ENCODE measurements at places on chromosomes 13 and 19. TPM values are rescaled to one million over a fixed set of nuclear protein-coding genes. Genes with fewer than 3 reads are reported as not detected.

GRCh38 chr19:35216833-35217648, 11.5 kb downstream of the FAM187B start:
- no peak overlapping the region for H3K4me3 ChIP-seq
- no peaks in the 10 kb centered on the region for H3K36me3 ChIP-seq
- no peak overlapping the region for H3K27ac ChIP-seq
- no peak for DNase-seq

DNA sequence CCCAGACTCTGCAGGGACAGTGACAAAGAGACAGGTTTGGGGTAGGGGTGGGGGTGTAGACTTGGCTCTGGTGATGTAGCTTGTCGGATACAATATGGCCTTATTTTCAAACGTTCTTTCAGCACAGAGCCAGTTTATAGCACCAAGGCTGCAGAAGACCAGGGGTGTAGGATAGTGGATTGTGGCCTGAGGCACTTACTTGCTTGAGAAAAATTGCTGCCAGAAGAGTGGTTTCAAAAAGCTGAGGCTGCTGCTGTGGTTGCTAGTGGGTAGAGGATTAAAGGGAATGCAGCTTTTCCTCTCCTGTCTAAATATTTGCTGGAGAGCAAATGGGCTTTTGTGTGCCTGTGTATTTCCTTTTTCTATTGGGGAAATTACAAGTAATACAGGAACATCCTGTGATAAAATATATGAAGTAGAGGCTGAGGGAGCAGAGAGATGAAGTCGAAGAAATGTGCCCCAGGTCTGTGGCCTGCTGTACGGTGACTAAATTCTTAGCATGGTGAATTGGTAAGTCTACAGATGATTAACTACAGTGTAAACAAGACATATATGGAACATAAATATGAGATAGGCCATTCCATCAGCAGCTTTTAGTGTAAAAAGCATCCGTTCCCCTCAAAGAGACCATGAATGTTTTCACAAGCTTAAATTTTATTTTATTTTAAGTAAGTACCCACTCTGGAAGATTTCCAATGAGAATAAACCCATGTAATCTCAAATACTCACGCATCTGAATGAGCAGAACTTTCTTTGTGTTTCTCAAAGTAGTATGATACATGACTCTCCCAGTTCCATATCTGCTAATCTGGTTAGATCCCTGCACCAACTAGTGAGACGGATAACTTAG, 112.9 kb downstream of the LRCH1 start:
- H3K4me1 ChIP-seq, result peaks cover 51% of the 10 kb centered on the region
- no peaks in the 10 kb centered on the region for H3K36me3 ChIP-seq
- DNase-seq, result no peak
- H3K4me3 ChIP-seq, result no peak overlapping the region

- DNase-seq, result no peak
- no peak overlapping the region for H3K27ac ChIP-seq
- no peaks in the 10 kb centered on the region for H3K4me1 ChIP-seq
Measured at GRCh38 chr13:112509190-112509589, 78.8 kb downstream of the TUBGCP3 start.

SLC44A2 gene
- 13.0 TPM for total RNA-seq

DNA sequence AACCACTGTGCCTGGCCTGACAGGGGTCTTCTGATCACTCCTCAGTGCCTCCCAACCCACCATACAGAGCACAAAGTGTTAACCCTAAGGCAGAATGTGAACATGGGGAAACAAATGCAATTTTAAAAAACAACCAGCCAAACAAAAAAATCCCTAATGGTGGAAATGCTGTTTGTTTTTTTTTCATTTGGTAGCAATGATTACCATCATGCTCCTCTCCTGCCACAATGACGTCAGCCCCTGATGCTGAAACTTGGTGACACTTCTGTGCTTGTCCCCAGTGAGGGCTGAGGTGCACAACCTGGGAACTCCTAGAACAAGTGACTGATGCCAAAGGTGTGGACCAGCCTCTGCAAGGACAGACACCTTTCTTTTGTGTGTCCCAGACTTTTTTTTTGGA, 4.0 kb upstream of the TSPAN16 start:
- no peak overlapping the region for H3K4me3 ChIP-seq
- H3K4me1 ChIP-seq, result peaks cover 5% of the 10 kb centered on the region
- H3K27ac ChIP-seq, result no peak overlapping the region
- no peaks in the 10 kb centered on the region for H3K36me3 ChIP-seq
- no peaks in the 10 kb centered on the region for H3K27me3 ChIP-seq

GRCh38 chr13:47858042-47859025, 142.7 kb downstream of the SUCLA2 start:
- no peak overlapping the region for H3K4me3 ChIP-seq
- H3K36me3 ChIP-seq, result no peaks in the 10 kb centered on the region
- no peak overlapping the region for H3K27ac ChIP-seq
- DNase-seq, result no peak
- H3K27me3 ChIP-seq, result no peaks in the 10 kb centered on the region

DNA sequence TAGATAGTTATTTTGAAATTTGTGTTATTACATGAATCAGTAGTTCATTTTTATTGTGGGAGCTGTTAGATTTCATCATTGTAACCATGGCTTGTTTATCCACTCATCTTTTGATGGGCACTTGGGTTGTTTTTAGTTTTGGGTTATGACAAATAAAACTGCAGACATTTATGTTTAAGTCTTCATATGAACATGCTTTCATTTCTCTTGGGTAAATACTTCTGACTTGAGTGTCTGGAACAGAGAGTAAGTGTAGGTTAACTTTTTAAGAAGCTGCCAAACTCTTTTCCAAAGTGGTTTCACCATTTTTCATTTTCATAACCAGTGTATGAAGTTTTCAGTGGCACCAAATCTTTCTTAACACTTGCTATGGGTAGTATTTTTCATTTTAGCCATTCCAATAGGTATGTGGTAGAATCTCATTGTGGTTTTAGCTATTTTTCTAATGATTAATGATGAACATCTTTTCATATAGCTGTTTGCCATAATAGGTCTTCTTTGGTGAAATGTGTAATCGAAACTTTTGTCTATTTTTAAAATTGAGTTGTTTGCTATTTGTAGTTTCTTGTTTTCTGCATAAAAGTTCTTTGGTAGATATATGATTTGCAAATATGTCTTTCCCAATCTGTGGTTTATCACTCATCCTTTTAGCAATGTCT, 17.9 kb downstream of the SLAIN1 start:
- H3K4me1 ChIP-seq, result no peaks in the 10 kb centered on the region
- H3K36me3 ChIP-seq, result no peaks in the 10 kb centered on the region
- no peak overlapping the region for H3K4me3 ChIP-seq
- no peak overlapping the region for H3K27ac ChIP-seq
- H3K27me3 ChIP-seq, result no peaks in the 10 kb centered on the region

GRCh38 chr13:80336370-80336769, 4.6 kb downstream of the SPRY2 start:
- no peaks in the 10 kb centered on the region for H3K36me3 ChIP-seq
- H3K27ac ChIP-seq, result peak overlapping the region; percentile 62
- H3K27me3 ChIP-seq, result no peaks in the 10 kb centered on the region
- peaks cover 26% of the 10 kb centered on the region for H3K4me1 ChIP-seq
- peak overlapping the region; percentile 78 for H3K4me3 ChIP-seq
- DNase-seq, result no peak

DNA sequence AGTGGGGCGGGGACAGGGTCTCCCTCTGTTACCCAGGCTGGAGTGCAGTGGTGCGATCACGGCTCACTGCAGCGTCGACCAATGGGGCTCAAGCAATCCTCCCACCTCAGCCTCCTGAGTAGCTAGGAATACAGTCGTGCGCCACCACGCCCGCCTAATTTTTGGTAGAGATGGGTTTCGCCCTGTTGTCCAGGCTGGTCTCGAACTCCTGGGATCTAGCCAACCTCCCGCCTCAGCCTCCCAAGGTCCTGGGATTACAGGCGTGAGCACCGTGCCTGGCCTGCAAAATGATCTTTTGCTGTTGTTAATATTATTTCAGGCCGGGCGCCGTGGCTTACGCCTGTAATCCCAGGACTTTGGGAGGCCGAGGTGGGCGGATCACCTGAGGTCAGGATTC, 621 bp upstream of the TGDS start:
- peak overlapping the region; percentile 73 for H3K4me3 ChIP-seq
- no peak for DNase-seq
- no peaks in the 10 kb centered on the region for H3K27me3 ChIP-seq
- no peak overlapping the region for H3K27ac ChIP-seq
- H3K4me1 ChIP-seq, result peaks cover 8% of the 10 kb centered on the region
- no peaks in the 10 kb centered on the region for H3K36me3 ChIP-seq

DNA sequence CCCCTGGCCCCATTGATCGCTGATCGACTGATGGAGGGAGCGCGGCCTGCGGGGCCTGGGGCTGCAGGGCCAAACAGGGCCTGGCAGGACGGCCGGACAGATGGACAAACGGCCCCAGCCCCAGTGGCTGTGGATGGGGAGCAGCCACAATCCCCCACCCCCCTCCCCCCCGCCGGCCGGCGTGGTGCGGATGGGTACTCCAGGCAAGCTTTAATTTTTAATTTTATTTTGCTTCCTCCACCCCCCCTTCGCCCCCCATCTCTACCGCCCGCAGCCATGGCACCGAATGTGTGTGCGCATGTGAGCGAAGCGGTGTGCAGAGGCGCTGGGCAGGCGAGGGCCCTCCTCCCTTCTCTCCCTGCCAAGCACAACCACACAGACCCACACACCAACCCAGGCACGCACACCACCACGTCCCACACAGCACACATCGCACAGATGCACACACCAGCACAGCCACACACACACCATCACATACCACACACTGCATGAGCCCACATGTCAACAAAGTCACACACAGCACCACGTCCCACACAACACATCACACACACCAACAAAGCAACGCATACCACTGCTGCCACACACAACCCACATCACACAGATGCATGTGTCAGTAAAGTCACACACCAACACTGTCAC, 12.4 kb downstream of the ERFL start:
- peaks cover 3% of the 10 kb centered on the region for H3K4me1 ChIP-seq
- H3K27me3 ChIP-seq, result peaks cover 9% of the 10 kb centered on the region
- DNase-seq, result no peak
- no peak overlapping the region for H3K27ac ChIP-seq
- H3K36me3 ChIP-seq, result no peaks in the 10 kb centered on the region

DNA sequence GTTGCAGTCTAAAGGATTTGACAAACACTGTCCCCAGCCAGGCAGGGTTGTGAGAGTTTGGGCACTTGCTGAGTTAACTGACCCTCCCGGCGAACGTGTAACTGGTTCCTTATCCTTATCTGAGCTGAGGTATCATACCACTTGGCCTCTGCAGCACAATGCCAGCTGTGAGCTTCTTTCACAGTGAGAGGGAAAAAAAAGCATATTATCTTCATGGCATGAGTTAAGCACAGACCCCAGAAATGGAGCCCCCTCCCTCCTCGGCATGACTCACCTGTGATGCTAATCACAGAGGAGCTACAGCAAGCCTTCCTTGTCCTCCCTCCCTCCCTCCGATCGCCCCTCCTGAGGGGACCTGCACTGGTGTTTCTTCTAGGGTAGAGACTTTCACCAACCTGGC, 60.5 kb downstream of the EFNB2 start:
- no peaks in the 10 kb centered on the region for H3K4me1 ChIP-seq
- H3K4me3 ChIP-seq, result no peak overlapping the region
- no peak for DNase-seq
- H3K27me3 ChIP-seq, result peaks cover 3% of the 10 kb centered on the region
- no peak overlapping the region for H3K27ac ChIP-seq

RXFP2 gene
- total RNA-seq, result not detected

DNA sequence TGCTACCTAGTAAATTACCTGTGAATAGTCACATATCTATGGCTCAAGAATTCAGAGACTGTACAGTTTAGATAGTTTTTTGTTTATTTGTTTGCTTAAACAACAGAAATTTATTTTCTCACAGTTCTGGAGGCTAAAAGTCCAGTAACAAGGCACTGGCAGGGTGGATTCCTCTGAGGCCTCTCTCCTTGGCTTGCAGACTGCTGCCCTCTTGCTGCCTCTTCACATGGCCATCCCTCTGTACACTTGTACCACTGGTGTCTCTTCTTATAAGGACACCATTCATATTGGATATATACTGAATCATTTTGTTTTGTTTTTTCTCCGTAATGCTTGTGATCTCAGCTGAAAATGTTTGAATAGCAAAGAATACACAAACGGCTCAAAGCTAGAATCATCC, 56.4 kb upstream of the MIR17HG start:
- DNase-seq, result no peak
- H3K27ac ChIP-seq, result no peak overlapping the region
- no peaks in the 10 kb centered on the region for H3K36me3 ChIP-seq
- no peaks in the 10 kb centered on the region for H3K4me1 ChIP-seq
- H3K4me3 ChIP-seq, result no peak overlapping the region

GRCh38 chr13:44236801-44237207, 136.8 kb upstream of the SERP2 start:
- H3K27ac ChIP-seq, result peak overlapping the region; percentile 68
- no peak for DNase-seq
- no peaks in the 10 kb centered on the region for H3K36me3 ChIP-seq
- no peak overlapping the region for H3K4me3 ChIP-seq
- no peaks in the 10 kb centered on the region for H3K4me1 ChIP-seq
- H3K27me3 ChIP-seq, result no peaks in the 10 kb centered on the region

SLC25A41 gene
- not detected for total RNA-seq

PTGER1 gene
- total RNA-seq, result 0.42 TPM

GRCh38 chr13:90445179-90445578, 902.3 kb upstream of the MIR17HG start:
- no peaks in the 10 kb centered on the region for H3K27me3 ChIP-seq
- H3K4me1 ChIP-seq, result no peaks in the 10 kb centered on the region
- H3K27ac ChIP-seq, result no peak overlapping the region
- H3K4me3 ChIP-seq, result no peak overlapping the region

DNA sequence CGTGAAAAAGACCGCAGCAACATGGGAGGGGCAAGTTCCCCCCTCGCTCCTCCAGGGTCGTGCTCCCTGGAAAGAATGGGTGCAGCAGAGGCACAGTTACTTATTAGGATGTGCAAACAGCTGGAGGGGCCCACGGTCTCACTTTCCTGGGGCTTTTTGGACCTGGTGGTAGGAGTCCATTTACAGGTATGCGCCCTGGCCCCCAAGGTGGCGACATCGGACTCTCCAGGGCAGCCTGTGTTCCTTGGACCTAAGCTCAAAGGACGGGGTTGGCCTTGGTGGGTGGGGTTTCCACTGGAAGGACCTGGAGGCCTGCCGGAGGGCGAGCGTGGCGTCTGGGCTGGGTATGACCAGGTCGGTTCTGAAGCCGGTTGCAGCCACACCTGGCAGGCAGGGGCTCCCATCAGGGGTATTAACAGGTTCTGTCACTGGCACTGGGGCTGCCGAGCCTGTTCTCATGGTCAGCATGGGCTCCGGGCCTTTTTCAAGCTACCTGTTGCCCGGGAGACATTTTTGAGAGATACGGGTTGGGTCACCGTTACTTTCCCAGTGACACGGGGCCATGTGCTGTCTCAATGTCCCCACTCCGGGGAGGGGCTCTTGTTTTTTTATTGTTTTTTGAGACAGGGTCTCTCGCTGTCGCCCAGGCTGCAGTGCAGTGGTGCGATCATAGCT, 5.9 kb downstream of the ZFR2 start:
- peaks cover 5% of the 10 kb centered on the region for H3K27me3 ChIP-seq
- DNase-seq, result no peak
- H3K27ac ChIP-seq, result no peak overlapping the region
- H3K4me3 ChIP-seq, result no peak overlapping the region

RINL gene
- total RNA-seq, result 4.9 TPM

GRCh38 chr19:58182577-58182988, 278 bp upstream of the ZNF274 start:
- H3K27ac ChIP-seq, result peak overlapping the region; percentile 99
- H3K36me3 ChIP-seq, result peaks cover 41% of the 10 kb centered on the region
- H3K4me3 ChIP-seq, result peak overlapping the region; percentile 95
- no peaks in the 10 kb centered on the region for H3K27me3 ChIP-seq
- H3K4me1 ChIP-seq, result peaks cover 9% of the 10 kb centered on the region

- H3K27me3 ChIP-seq, result no peaks in the 10 kb centered on the region
- no peak overlapping the region for H3K4me3 ChIP-seq
- no peaks in the 10 kb centered on the region for H3K36me3 ChIP-seq
- H3K4me1 ChIP-seq, result no peaks in the 10 kb centered on the region
Measured at GRCh38 chr19:17647071-17648020, 40.8 kb downstream of the UNC13A start.

DDX39A gene
- total RNA-seq, result 54.7 TPM

Measured in liver (tissue), 10 donors.